Lower lobe of right lung (tissue), 2 donors: ENCODE measurements at places on chromosomes 2 and 18. TPM values are rescaled to one million over a fixed set of nuclear protein-coding genes. Genes with fewer than 3 reads are reported as not detected.

Gene ATP6V1C2
- total RNA-seq: 1.7 TPM

Gene ONECUT2
- 0.03 TPM for total RNA-seq

Gene KCNF1
- total RNA-seq: not detected

Gene BMP10
- total RNA-seq: 0.24 TPM

Gene OTX1
- total RNA-seq: 0.27 TPM

Gene NRP2
- total RNA-seq: 67.5 TPM

Gene ZSWIM2
- total RNA-seq: not detected

Gene INPP5D
- 32.0 TPM for total RNA-seq

Gene SPDYA
- 1.9 TPM for total RNA-seq

DNA sequence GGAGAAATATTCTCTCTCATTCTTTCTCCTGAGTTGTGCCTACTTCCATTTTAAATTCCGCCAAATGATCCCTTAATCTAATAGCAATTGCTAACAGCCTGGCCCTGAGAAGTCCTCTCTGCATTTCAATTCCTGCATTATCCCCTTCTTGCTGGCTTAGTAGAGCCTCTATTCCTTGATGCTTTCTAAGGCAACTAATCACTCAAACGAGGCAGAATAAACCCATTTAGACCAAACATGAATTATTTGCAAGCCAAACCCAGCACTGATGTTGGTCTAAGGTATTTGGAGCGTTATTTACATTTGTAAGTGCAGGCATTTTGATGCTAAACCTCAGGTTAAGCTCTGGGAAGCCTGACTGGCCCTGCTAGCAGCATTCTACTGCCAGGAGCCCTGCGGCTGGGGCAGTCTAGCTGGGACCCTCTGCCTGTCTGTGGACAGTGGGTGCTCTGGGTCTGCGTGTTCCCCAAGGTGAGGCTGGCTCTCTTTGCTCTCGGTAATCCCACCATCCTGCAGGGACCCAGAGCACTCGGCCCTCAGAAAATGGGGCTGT, 173.1 kb upstream of the HS6ST1 start:
- no peak for DNase-seq

DNA sequence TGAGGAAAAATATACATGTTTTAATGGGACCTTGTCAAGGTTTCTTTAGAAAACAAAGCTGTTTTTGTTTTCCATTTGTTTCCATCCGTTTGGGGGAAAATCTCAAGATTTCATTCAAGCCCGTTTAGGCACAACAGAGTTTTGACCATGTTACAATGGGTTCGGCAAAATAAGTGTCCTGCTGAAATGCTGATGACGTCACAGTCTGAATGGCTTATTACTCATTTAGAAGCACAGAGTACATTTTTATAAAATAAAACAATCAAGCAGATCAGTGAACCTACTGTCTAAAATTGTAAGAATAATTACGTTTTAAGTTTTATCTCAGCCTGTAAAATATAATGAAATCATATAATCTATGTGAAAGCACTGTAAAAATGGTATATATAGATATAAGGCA, 174.2 kb downstream of the MYT1L start:
- DNase-seq: no peak

DNA sequence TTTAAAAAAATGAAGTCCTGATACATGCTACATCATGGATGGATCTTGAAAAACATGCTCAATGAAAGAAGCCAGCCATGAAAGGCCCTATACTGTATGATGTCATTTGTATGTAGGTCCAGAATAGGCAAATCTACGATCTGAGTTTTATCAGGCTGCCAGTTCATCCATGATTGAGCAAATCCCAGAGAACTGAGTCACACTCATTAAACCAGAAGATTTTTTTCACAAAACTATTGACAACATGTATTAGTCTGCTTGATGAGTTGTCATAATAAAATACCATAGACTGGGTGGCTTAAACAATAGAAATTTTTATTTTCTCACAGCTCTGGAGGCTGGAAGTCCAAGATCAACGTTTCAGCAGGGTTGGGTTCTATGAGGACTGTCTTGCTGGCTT, 130.7 kb downstream of the MREG start:
- DNase-seq: no peak

- DNase-seq: no peak
These were observed 8.6 kb upstream of the TMEM214 start for GRCh38 chr2:27024188-27024587.

GRCh38 chr2:231970461-231970860, 8.9 kb downstream of the DIS3L2 start:
- no peak for DNase-seq

GRCh38 chr2:226398580-226398979, 401.0 kb downstream of the IRS1 start:
- no peak for DNase-seq

DNA sequence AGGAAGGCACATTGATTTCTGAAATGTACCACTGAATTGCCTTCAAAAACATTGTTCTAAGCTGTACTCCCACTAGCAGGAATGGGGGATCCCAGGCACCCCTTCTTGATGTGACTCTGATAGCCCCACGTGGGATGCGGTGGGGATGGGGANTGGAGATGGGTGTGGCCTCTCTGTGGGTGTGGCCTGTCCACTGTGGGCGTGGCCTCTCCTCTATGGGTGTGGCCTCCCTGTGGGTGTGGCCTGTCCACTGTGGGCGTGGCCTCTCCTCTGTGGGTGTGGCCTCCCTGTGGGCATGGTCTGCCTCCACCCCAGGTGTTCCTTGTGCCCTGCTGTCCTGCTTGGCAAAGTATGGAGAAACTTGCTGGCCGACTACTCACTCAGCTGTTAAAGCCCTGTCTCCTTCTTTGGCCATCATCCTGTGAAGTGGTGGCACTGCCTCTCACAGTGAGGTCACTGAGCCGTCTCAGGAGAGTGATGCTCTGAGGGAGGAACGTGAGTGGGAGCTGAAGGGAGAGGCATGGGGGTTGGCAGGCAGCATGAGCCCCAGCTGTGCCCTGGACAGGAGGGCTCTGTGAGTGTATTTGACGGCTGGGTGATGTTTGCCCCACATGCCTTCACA, 6.7 kb upstream of the PARD6G start:
- DNase-seq: no peak

DNA sequence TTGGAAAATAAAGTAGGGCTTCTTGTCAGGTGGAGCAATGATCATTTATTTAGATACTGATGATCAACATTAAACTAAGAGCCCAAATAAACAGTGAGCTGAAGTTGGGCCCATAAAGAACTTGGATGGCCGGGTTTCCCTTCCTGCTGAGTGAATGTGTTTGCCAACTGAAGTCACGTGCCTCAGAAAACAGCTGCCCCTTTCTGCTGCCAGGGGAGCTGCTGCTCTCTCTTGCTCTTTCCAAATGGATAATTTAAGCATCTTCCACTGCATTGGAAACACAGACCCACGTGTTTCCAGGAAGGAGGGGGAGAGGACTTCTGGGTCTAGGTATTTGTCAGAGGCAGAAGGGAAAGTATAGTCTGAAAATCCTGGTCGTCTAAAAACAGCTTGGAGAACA, 22.9 kb upstream of the NCKAP5 start:
- DNase-seq: no peak

GRCh38 chr2:36163520-36164254, 191.9 kb upstream of the CRIM1 start:
- DNase-seq: no peak

GRCh38 chr2:63555931-63556330, 32.3 kb downstream of the WDPCP start:
- no peak for DNase-seq

GRCh38 chr2:215486291-215487001, 50.6 kb upstream of the FN1 start:
- no peak for DNase-seq
